ENCODE measurements at places on chromosomes 2 and 18.

DNA sequence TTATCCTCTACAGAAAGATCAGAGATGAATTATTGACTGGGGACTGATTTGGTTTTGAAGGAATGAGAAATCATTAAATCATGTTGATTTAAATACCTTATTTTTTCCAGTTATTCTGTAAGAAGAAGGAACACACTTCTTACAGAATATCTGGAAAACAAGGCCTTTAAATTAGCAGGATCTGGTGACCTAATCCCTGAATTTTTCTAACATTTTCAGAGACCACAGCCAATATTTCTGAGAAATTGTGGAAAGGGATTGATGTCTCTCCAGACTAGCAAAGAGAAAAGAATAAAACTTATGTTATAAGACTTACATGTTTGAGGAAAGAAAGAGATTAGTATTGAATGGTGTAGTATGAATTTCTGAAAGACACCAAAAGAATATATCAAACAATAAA is 104.0 kb downstream of the KCNE4 start:
- DNase-seq, result no peak

- no peak for DNase-seq
These were observed 259.8 kb upstream of the ATP5MC3 start for GRCh38 chr2:175441181-175441761.

GRCh38 chr2:68789603-68790002 is 55.0 kb downstream of the ARHGAP25 start:
- no peak for DNase-seq

GRCh38 chr2:234535464-234535863 is 38.6 kb upstream of the ARL4C start:
- DNase-seq, result no peak

GRCh38 chr2:60355849-60356261 is 197.6 kb downstream of the BCL11A start:
- no peak for DNase-seq

GRCh38 chr18:59005262-59005661 is 134.4 kb upstream of the SEC11C start:
- no peak for DNase-seq

- DNase-seq, result no peak
These were observed 557.6 kb downstream of the CBLN2 start for GRCh38 chr18:71986351-71987050.

GRCh38 chr2:67446491-67446911 is 49.4 kb downstream of the ETAA1 start:
- no peak for DNase-seq

DNA sequence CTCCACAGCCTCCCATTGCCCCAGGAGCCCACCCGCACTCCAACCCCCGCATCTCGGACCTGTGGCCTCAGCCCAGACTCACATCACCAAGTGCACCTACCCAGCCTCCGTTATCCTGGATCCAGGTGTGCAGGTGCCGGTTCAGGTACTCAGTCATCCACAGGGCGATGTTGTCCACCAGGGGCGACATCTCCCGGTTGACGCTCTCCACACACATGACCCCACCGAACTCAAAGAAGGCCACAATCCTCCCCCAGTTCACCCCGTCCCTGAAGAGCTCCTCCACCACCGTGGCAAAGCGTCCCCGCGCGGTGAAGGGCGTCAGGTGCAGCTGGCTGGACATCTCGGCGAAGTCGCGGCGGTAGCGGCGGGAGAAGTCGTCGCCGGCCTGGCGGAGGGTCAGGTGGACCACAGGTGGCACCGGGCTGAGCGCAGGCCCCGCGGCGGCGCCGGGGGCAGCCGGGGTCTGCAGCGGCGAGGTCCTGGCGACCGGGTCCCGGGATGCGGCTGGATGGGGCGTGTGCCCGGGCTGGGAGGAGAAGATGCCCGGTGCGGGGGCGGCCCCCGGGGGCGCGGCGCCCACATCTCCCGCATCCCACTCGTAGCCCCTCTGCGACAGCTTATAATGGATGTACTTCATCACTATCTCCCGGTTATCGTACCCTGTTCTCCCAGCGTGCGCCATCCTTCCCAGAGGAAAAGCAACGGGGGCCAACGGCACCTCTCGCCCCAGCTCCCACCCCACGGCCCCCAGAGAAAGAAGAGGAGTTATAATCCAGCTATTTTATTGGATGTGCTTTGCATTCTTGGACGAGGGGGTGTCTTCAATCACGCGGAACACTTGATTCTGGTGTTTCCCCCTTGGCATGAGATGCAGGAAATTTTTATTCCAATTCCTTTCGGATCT is 1.3 kb downstream of the BCL2 start:
- DNase-seq, result peak; percentile 76

DNA sequence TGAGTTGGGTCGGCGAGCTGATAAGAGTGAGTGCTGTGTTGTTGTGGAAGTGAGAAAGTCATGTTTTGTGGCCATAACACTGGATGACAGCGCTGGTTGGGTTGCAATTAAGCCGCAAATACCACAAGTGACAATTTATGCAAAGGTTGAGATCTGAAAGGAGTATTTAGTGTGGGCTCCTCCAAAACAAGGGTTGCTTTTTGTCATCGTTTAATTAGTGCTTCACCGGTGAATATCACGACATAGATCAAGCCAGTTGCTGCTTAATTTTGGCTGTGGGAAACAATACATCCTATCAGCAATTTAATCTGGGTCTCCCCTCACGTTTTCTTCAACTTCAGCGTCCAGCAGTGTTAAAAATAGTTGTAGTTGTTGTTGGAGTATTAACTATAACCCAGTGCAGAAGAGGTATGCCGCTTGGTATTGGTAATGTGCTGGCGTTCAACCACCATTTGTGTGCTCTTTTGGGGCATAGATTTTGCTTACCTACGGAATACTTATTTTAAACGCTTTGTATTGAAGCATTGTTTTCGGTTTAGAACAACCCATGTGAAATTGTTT is 662 bp downstream of the ACVR2A start:
- peak; percentile 27 for DNase-seq

DNA sequence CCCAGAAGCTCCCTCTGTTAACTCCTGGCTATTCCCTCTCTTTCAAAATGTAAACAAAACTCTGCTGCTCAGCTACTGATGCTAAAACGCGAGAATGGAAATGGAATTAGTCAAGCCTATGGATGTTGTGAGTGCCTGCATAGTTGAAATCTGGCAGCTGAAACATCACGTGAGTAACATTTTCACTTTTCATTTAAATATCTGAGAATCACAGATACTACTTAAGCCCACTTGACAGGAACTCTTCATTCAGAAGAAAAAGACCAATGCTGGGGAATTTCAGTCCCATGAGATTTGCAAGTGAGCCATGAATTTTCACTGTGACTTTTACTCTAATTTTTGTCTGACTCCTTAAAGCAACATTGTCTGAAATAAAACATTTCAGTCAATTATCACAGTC is 215.3 kb upstream of the SESTD1 start:
- DNase-seq, result no peak

GRCh38 chr2:208363485-208363884 is 43.1 kb upstream of the PTH2R start:
- no peak for DNase-seq

DNA sequence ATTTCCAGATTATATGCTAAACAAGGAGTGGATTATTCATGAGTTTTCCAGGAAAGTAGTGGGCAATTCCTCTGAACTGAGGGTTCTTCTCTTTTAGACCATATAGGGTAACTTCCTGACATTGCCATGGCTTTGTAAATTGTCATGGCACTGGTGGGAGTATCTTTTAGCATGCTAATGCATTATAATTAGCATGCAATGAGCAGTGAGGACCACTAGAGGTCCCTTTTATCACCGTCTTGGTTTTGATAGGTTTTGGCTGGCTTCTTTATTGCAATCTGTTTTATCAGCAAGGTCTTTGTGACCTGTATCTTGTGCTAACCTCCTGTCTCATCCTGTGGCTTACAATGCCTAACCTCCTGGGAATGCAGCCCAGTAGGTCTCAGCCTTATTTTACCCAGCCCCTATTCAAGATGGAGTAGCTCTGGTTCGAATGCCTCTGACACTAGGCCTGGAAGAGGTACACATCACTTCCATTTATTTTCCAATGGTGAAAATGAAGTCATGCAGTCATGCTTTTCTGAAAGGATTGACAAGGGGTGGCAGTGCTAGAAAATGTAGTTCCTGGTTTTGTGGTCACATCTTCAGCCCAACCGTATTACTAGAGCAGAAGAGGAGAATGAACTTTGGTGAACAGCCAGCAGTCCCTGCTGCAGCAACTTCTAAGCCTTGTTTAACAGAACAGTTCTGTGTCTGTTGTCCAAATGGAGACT is 26.6 kb upstream of the ITGA4 start:
- no peak for DNase-seq

Measured in activated gamma-delta T cell treated with Interleukin-2 at 50 U/mL for 16 hours (primary cell).